ENCODE measurements at places on chromosomes 3 and 15. TPM values are rescaled to one million over a fixed set of nuclear protein-coding genes. Genes with fewer than 3 reads are reported as not detected.
A peak's percentile ranks its signal among the peaks of the same experiment; 100 is the strongest.

GRCh38 chr3:193744048-193744821 lies 151.2 kb downstream of the OPA1 start:
- no peak overlapping the region for H3K27ac ChIP-seq
- no peak overlapping the region for H3K4me3 ChIP-seq
- H3K4me1 ChIP-seq: no peaks in the 10 kb centered on the region
- H3K36me3 ChIP-seq: no peaks in the 10 kb centered on the region

DNA sequence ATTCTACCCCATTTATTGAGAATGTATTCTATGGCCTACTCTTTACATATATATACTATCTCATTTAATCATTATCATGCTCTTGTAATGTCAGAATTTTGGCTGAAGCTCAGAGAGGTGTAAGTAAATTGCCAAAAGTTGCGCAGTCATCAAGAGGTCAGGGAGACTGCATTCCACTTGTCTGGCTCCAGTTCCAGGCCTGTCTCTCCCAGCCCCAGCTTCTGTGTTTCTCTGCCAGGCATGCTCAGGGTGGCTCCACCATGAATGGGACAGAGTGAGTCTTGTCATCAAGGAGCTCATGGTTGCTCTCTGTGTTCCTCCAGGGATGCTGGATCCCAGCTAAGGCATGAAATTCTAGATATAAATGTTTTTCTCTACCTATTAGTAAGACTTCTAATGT lies 635.1 kb upstream of the MDFIC2 start:
- no peak overlapping the region for H3K4me3 ChIP-seq
- H3K27ac ChIP-seq: no peak overlapping the region
- no peaks in the 10 kb centered on the region for H3K27me3 ChIP-seq

DNA sequence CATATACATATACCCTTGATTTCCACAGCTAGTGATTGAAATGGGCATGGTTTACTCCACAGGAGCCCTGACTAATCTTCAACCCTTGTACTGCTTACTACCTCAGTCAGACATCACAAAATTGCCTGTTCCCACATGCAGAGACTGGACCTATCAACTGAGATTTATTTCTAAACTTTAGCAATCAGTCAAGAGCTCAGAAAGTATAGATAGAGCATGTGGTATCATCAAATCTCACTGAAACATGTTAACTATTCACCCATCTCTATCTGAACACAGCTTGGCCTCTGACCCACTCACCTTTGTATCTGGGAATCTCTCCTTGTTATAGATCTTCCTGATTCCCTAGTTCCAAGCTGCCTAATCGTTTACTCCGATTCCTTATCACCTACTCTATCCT lies 14.6 kb downstream of the ADAM10 start:
- H3K4me3 ChIP-seq: no peak overlapping the region
- H3K36me3 ChIP-seq: no peaks in the 10 kb centered on the region
- H3K27ac ChIP-seq: no peak overlapping the region
- peaks cover 41% of the 10 kb centered on the region for H3K4me1 ChIP-seq
- no peaks in the 10 kb centered on the region for H3K27me3 ChIP-seq

- H3K36me3 ChIP-seq: no peaks in the 10 kb centered on the region
- DNase-seq: no peak
- H3K4me1 ChIP-seq: peaks cover 9% of the 10 kb centered on the region
- H3K4me3 ChIP-seq: no peak overlapping the region
- H3K27me3 ChIP-seq: no peaks in the 10 kb centered on the region
- H3K27ac ChIP-seq: no peak overlapping the region
These were observed 77.6 kb downstream of the IQSEC1 start for GRCh38 chr3:12995389-12996180.

- H3K4me1 ChIP-seq: no peaks in the 10 kb centered on the region
- H3K36me3 ChIP-seq: no peaks in the 10 kb centered on the region
- H3K4me3 ChIP-seq: no peak overlapping the region
- peaks cover 30% of the 10 kb centered on the region for H3K27me3 ChIP-seq
These were observed 19.6 kb upstream of the BDH1 start for GRCh38 chr3:197575362-197575761.

GRCh38 chr3:62607287-62608029 lies 234.1 kb upstream of the FEZF2 start:
- peak overlapping the region; percentile 32 for H3K27ac ChIP-seq
- H3K4me1 ChIP-seq: peaks cover 64% of the 10 kb centered on the region
- H3K4me3 ChIP-seq: no peak overlapping the region
- no peaks in the 10 kb centered on the region for H3K36me3 ChIP-seq

GRCh38 chr3:116263842-116264545 lies 181.3 kb downstream of the LSAMP start:
- peak overlapping the region; percentile 33 for H3K27ac ChIP-seq
- H3K36me3 ChIP-seq: no peaks in the 10 kb centered on the region
- no peaks in the 10 kb centered on the region for H3K27me3 ChIP-seq
- H3K4me1 ChIP-seq: peaks cover 13% of the 10 kb centered on the region
- H3K4me3 ChIP-seq: no peak overlapping the region
- peak; percentile 81 for DNase-seq

GRCh38 chr3:195859061-195859845 lies 47.5 kb upstream of the MUC4 start:
- DNase-seq: peak; percentile 70
- H3K36me3 ChIP-seq: no peaks in the 10 kb centered on the region

DNA sequence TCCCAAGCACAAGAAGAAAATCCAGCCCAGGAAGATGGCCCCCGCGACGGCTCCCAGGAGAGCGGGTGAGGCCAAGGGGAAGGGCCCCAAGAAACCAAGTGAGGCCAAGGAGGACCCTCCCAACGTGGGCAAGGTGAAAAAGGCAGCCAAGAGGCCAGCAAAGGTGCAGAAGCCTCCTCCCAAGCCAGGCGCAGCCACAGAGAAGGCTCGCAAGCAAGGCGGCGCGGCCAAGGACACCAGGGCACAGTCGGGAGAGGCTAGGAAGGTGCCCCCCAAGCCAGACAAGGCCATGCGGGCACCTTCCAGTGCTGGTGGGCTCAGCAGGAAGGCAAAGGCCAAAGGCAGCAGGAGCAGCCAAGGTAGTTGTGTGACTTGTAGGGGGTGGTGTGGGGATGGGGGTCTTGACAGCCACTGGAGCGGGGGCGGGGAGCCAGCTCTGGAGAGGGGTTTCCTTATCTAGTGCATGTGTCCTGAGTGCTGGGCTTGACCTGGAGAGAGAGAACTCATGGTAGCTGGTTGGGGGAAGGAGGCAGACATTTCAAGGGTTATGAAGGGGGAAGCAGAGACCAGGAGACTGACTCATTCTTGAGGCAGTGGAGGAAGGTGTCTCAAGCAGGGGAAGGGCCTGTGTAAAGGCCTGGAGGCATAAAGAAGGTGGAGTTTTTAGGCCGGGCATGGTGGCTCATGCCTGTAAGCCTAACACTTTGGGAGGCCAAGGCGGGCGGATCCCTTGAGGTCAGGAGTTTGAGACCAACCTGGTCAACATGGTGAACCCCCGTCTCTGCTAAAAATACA lies 6.2 kb downstream of the H1-8 start:
- H3K4me3 ChIP-seq: no peak overlapping the region
- H3K27me3 ChIP-seq: no peaks in the 10 kb centered on the region
- peaks cover 8% of the 10 kb centered on the region for H3K4me1 ChIP-seq
- DNase-seq: peak; percentile 72
- H3K27ac ChIP-seq: no peak overlapping the region
- H3K36me3 ChIP-seq: no peaks in the 10 kb centered on the region

DNA sequence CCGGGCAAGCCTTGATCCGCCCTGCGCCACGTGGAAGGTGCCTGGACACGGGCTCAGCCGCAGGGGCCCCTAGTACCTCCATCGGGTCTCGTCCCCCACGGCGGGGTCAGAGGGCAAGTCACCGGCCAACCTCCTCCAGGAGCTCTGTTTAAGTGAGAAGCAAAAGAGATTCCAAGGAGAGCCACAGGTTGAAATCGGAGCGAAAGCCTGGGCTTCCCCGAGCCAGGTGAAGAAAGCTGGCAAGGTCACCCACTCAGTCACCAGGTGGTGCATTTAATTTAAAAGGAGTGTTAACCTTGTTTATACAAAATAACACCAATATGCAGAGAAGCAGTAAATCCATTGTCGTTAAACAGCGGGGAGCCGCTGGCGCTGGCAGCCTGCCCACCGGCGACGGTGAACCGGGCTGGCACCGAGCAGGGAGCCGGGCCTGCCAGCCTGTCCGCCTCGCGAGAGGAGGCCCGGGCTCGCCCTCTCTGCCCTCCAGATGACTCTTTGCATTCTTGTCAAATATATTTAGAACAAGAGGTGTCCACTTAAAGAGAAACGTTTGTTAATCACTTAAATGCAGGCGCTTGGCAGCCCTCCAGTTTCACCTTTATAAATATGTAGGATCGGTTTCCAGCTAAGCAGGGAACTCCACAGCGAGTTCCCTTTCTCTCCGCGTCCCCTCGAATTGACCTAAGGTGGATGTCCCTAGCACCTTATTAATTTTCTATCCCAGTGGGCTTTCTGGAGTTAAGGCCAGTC lies 277.3 kb upstream of the NR2F2 start:
- no peaks in the 10 kb centered on the region for H3K4me1 ChIP-seq
- peak overlapping the region; percentile 49 for H3K4me3 ChIP-seq
- no peaks in the 10 kb centered on the region for H3K27me3 ChIP-seq

- no peak for DNase-seq
- H3K36me3 ChIP-seq: no peaks in the 10 kb centered on the region
- H3K27me3 ChIP-seq: peaks cover 7% of the 10 kb centered on the region
These were observed 68.3 kb upstream of the KCNAB1 start for GRCh38 chr3:156052115-156052514.

DNA sequence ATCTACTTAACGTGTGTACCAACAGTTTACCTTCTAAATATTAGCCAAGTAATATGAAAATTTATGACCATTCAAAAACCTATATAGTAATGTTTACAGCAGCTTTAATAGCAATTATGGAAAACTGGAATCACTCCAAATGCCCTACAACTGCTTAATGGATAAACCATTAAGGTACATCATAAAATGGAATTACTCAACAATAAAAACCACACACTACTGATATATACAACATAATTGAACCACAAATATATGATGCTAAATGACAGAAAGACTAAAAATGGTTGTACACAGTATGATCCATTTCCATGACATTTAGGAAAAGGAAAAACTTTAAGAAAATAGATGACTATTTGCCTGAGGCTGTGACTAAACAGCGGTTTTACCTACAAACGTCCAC lies 467.1 kb upstream of the EPHA6 start:
- no peak overlapping the region for H3K4me3 ChIP-seq
- H3K27ac ChIP-seq: no peak overlapping the region
- H3K27me3 ChIP-seq: no peaks in the 10 kb centered on the region

- no peaks in the 10 kb centered on the region for H3K36me3 ChIP-seq
- H3K27me3 ChIP-seq: no peaks in the 10 kb centered on the region
- no peak overlapping the region for H3K27ac ChIP-seq
- no peak overlapping the region for H3K4me3 ChIP-seq
- H3K4me1 ChIP-seq: no peaks in the 10 kb centered on the region
These were observed 583.4 kb upstream of the SGO1 start for GRCh38 chr3:20769430-20769829.

DNA sequence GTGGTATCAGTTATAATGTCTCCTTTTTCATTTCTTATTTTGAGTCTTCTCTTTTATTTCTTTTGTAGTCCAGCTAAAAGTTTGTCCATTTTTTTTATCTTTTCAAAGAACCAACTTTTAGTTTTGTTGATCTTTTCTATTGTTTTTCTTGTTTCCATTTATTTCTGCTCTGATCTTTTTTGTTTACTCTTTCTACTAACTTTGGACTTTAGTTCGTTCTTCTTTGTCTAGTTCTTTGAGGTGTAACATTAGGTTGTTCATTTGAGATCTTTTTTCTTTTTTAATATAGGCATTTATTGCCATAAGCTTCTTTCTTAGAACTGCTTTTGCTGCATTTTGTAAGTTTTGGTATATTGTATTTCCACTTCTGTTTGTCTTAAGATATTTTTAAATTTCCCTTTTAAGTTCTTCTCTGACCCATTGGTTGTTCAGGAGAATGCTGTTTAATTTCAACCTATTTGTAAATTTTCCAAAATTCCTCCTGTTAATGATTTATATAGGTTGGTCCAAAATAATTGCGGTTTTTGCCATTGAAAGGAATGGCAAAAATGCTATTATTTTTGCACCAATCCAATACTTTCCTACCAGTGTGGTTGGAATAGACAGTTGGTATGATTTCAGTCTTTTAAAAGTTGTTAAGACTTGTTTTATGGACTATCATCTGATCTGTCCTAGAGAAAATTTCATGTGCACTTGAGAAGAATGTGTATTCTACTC lies 51.2 kb downstream of the KAT2B start:
- H3K27me3 ChIP-seq: no peaks in the 10 kb centered on the region
- DNase-seq: no peak
- H3K36me3 ChIP-seq: no peaks in the 10 kb centered on the region
- no peak overlapping the region for H3K4me3 ChIP-seq
- no peak overlapping the region for H3K27ac ChIP-seq

DNA sequence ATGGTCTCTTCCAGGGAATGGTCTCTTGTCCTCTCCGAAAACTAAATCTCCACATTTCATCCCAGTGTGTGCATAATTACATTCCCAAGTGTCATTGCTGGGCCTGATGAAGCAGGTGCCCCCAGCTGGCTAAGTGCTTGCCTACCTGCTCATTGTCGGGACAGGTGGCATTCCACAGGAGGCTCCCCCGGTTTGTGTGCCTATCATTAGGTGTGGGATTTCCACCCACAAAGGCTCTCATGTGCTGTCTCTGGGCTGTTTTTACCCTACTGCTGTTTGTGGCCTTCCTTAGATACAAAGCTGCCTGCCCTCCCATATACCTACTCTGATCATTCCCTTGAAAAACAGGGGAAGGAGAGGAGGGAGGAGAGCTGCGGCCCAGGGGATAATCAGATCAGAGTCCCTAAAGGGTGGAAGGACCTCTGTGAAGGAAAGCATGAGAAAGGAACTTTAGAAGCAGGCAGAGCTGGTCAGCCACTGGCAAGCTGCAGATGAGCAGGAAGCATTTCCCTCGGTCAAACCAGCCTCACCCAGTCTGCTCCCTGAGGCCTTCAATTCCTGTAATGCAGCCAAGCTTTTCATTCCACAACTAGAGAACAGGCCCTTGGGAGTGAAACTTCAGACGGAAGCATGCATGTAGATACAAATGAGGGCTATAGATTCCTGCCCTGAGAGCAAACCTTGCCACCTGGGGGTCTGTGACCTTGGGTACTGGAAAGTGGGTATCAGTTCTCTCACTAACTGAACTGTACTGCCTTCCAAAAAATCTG lies 60.7 kb upstream of the HEG1 start:
- no peaks in the 10 kb centered on the region for H3K36me3 ChIP-seq
- H3K27me3 ChIP-seq: no peaks in the 10 kb centered on the region
- DNase-seq: peak; percentile 92
- no peak overlapping the region for H3K4me3 ChIP-seq
- peak overlapping the region; percentile 85 for H3K27ac ChIP-seq
- H3K4me1 ChIP-seq: peaks cover 34% of the 10 kb centered on the region

DNA sequence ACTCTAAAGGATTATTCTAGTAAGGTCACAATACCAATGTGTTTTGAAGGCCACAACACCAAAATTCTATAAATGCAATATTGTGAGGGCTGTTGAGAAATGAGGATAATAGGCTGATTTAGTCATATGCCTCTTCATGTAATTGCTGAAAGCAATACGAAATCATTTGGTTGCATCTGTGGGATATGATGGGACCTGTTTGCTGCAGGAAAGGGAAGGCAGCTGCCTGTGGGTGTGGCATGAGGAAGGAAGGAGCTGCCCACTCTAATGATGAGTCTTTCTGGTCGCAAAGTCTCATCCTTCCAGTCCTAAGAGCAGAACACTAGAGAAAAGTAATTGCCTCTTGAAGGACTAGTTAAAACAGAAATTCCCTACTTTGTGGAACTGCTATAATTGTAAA lies 245.3 kb upstream of the ZPLD1 start:
- H3K27ac ChIP-seq: no peak overlapping the region
- H3K27me3 ChIP-seq: no peaks in the 10 kb centered on the region
- peaks cover 16% of the 10 kb centered on the region for H3K4me1 ChIP-seq
- no peaks in the 10 kb centered on the region for H3K36me3 ChIP-seq

Gene ACAD11
- total RNA-seq: 17.5 TPM

Gene HRG
- not detected for total RNA-seq

Gene GP5
- 0.11 TPM for total RNA-seq

Gene SPINT1
- 7.8 TPM for total RNA-seq

Gene MYZAP
- total RNA-seq: not detected

Gene SAXO2
- not detected for total RNA-seq

Gene EFCAB12
- total RNA-seq: not detected
